ENCODE measurements at places on chromosomes 11 and 22. TPM values are rescaled to one million over a fixed set of nuclear protein-coding genes. Genes with fewer than 3 reads are reported as not detected.

- DNase-seq = no peak
These were observed 143.3 kb downstream of the GUCY1A2 start for GRCh38 chr11:106875013-106875412.

DNA sequence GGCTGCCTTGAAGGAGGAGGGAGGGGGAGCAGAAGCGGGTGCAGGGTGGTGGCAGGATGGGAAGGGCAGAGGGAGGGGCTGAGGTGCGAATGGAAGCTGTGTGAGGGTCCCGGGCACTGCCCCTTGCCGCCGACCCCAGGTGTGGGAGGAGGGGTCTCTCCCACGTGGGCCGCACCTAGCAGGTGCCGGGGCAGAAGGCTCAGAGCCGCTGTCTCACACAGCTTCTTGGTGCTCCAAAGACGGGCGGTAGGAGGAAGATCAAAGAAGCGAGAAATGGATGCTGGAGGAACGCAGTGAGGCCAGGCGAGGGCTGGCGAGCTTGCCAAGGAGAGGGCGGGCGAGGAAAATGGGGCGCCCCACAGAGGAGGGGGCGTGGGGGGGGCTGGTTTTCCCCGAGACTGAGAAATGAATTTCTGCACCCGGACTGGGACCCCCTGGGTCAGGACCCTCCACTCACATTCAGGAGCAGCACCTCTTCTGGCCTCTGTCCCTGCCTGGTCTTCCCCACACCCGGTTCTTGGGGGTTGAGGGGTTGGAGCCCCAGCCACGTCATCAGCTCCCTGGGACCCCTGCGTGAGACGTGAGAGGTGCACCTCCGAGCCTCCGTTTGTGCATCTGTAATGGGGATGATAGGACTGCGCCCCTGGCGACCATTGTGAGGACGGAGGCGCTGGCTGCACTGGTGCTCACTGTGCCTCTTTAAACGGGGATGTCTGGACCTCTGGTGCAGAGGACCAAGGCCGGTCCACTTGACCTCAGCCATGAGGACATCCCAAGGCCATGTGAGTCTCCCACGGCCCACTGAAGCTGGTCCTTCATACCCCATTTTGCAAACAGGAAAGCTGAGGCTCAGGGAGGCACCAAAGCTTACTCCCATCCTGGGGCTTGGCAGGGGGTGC is 16.8 kb downstream of the LSP1 start:
- DNase-seq = no peak

GRCh38 chr22:29306835-29307595 is 565 bp downstream of the GAS2L1 start:
- peak; percentile 67 for DNase-seq

DNA sequence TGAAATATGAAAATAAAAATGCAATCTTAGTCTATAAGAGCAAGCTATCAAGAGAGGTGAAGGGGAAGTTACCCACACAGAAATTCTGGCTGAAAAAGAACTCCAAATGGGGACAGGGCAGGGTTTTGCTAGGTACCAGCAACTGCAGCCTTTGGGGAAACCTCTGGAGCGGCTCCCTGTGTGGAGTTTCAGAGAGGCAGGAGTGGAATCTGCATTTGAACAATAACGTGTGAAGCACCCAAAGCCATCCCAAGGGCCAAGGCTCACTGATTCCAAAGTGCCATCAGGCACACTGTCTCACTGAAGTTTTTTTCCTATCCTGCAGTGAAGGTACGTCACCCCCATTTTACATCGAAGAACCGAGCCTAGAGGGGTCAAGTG is 87.8 kb downstream of the KCNC1 start:
- no peak for DNase-seq

DNA sequence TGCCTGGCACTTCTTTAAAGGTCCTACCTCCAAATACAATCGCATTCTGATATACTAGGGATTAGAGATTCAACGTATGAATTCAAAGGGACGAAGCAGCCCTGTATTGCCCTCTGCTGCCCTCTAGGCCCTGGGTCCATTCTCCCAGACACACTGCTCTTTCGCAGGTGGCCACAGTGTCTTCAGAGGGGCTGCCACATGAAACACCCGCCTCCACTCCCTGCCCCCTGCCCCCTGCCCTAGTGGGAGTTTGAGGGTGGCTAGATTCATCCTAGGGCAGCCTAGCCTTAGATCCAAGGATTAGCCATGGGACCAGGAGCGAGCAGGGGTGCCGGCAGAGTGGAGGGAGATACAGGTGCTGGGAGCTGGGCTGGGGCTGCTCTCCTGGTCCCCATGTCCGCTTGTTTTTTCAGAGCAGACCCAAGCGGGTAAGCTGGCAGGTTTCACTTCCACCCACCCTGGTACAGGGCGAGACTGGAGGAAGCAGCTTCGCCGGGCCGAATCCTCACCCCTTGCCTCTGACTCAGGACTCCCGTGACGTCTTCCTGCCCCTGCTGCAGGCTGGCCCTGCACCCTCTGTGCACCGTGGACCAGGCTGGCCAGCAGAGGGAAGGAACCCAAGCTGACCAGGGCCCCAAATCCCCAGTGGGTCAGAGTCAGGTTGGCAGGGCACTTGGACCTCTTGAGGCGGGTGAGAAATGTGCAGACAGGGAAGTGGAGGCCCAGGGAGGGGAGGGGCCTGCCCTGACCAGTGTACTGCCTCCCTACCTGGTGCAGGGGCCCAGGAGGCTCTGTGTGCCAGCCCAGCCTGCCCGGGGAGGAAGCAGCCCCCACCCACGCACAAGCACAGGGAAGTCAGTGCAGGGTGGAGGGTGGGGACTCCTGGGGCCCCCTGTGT is 28.4 kb upstream of the HMOX1 start:
- no peak for DNase-seq

DNA sequence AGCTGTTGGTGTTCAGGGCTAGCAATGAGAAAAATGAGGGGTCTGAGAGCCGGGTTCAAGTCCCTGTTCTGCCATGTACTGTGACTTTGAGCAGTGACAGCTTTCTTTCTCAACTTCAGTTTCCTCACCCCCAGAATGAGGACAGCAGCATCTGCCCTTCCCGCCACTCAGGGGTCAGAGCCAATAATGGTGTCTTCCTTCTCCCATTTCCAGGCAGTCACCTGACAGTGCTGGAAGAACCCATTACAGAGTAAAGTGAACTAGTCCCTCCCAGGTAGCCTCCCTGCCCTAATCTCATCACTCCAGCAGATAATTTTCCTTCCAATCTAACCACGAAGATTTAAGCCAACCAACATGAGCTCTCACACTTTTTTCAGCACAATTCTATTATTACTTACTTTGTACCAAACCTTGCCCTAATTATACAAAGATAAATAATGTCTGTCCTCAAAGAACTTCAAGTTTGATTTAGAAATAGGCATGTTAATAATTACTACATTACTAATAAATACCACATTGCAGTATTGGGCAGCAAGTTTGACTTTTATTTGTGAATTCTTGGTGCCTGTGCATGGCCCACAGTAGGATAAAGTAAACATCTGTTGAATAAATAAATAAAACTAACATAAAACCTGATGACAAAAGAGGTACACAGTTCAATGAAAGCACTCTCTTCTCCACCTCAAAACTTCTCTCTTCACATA is 61.0 kb downstream of the SERGEF start:
- DNase-seq = no peak

- no peak for DNase-seq
These were observed 223 bp downstream of the WT1 start for GRCh38 chr11:32435152-32435480.

- no peak for DNase-seq
These were observed 56.2 kb upstream of the SC5D start for GRCh38 chr11:121236115-121237001.

DNA sequence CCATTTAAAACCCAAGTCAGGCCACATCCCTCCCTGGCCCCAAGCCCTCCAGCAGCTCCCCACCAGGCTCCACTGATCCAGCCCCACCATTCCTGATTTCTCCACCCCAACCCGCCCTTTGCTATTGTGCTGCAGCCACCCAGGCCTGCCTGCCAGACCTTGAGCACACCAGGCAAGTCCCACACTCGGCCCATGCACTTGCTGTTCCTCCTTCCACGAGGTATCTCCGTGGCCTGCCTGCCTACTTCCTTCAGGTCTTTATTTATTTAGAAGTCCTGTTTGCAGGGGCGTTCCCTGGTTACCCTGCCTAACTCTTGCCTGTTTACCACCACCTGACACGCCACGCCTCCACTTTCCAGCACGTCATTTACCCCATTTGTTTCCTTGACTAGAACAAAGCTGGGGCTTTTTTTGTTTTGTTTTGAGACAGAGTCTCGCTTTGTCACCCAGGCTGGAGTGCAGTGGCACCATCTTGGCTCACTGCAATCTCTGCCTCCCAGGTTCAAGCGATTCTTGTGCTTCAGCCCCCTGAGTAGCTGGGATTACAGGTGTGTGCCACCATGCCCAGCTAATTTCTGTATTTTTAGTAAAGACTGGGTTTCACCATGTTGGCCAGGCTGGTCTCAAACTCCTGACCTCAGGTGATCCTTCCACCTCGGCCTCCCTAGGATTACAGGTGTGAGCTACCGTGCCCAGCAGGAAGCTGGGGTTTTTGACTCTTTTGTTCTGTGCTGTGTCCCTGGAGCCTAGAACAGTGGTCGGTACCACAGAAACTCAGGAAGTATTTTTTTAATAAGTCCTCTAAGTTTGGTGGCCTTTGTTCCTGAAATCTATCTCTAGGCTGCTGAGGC is 6.7 kb downstream of the CENPM start:
- DNase-seq = no peak

DNA sequence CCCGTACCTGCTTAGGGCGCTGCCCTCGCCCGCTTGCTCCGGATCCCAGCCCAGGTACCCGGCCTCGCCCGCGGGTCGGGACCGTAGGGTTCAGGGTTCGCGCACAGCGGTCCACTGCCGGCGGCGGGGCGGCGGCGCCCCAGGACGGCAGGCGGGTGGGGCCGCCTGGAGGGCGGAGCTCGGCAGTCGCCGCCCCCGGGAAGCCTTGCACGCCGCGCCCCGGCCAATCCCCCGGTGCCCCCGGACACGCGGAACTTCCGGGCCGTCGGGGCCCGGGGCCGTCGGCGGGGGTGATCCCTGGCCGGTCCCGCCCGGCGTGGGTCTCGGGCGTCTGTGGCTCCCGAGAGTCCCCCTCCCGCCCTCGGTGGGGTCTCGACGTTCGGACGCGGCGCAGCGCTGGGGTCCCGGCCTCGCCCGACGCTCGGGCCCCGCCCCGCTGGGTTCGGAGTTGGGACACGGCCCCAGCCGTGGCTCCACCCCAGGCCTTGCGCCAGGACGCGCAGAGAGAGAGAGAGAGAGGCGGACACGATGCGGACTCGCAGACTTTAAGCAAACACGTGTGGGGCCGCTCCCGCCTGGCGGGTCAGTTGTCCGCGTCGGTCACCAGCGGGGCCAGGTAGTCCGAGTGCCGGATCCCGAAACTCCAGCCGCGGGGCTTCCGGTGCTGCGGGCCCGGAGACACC is at the start of gene TYMP:
Gene TYMP (minus strand): TSS at position 116 of the 683 bp plus-strand sequence. CDS start 303 bp downstream, outside the sequence.
- DNase-seq = no peak

- no peak for DNase-seq
These were observed 20.1 kb downstream of the ST14 start for GRCh38 chr11:130179396-130180306.

The NUDT8 gene
- 6.0 TPM for total RNA-seq

The NPTXR gene
- 2.5 TPM for total RNA-seq

The OR8G5 gene
- not detected for total RNA-seq

The MRGPRX4 gene
- not detected for total RNA-seq

The ALDH3B2 gene
- 19.1 TPM for total RNA-seq

The CALCB gene
- total RNA-seq = 0.20 TPM

The OR51F1 gene
- total RNA-seq = not detected

The VSIG2 gene
- total RNA-seq = 0.20 TPM

The SPI1 gene
- 7.5 TPM for total RNA-seq

The GVQW3 gene
- total RNA-seq = 5.2 TPM

The HPS4 gene
- 30.2 TPM for total RNA-seq

The BAIAP2L2 gene
- total RNA-seq = 0.59 TPM

The TOMM22 gene
- total RNA-seq = 33.5 TPM

All from skin of body (tissue), 3 donors.